Immature natural killer cell (primary cell): ENCODE measurements at places on chromosomes 5 and 9. TPM values are rescaled to one million over a fixed set of nuclear protein-coding genes. Genes with fewer than 3 reads are reported as not detected.

DNA sequence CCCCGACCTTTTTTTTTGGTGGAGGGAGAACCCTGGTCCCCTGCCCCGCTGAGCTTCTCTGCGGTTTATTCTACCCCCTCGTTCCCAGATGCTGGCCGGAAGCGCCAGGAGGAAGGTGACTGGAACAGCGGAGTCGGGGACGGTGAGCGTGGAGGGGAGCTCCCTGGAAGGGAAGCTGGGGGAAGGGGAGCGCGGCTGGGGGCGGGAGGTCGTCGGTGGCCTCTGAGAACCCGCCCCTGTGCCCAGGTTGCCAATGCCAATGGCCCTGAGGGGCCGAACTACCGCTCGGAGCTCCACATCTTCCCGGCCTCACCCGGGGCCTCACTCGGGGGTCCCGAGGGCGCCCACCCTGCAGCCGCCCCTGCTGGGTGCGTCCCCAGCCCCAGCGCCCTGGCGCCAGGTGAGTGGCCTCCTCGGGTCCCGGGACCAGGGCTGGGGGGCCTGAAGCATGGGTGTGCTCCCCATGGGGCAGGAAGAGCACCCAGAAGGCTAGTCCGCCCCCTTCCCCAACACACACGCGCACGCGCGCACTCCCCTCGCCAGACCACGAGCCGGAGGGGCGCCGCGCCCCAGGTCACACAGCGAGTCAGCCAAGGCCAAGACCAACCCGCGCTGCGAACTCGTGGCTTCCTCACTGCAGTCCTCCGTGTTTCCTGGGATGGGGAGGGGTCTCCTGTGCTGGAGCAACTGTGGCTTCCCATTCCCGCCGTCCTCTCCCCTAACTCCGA lies 10.6 kb downstream of the MYOZ3 start:
- DNase-seq = no peak

The WWC1 gene
- polyA plus RNA-seq = not detected

GRCh38 chr5:95927927-95928723 lies 33.5 kb downstream of the ELL2 start:
- DNase-seq = no peak

- DNase-seq = no peak
These were observed 27.2 kb downstream of the GCNT1 start for GRCh38 chr9:76486151-76486550.

- DNase-seq = no peak
These were observed 69.7 kb downstream of the SH3GL2 start for GRCh38 chr9:17648516-17648915.
